ENCODE measurements at places on chromosomes 2 and 18.

DNA sequence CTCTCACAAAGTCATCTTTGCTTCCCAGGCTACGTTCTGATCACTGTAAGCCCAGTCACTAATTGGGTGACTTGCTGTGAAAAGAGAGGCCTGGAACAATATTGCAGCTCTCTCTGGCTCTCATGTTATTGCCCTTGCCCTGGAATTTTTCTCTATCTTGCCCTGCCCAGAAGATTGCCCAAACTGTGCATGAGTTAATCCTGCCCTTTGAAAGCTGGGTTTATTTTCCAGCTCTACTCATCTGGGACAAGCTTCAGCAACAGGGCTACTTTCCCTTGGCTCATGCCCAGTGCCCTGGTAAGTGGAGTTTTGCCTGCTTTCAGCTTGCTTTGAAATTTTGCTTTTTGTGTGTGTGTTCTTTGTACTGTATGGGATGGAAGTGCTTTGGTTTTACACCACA is 6.9 kb upstream of the EHBP1 start:
- no peak for DNase-seq

DNA sequence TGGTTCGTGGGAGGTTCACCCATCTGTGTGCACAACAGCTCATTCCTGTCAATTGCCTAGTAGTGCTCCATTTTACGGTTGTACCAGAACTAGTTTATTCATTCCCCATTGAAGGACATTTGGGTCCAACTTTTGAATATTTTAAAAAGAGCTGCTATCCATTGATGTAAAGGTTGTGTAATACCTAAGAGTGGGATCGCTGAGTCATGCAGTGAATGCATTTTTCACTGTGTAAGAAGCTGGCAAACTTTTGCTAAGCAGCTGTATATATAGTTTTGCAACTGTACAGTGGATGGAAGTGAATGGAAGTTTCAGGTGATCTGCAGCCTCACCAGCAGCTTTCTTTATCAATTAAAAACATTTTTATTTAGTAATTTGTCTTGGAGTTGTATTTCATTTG is 104.5 kb downstream of the DCDC2C start:
- DNase-seq: no peak

DNA sequence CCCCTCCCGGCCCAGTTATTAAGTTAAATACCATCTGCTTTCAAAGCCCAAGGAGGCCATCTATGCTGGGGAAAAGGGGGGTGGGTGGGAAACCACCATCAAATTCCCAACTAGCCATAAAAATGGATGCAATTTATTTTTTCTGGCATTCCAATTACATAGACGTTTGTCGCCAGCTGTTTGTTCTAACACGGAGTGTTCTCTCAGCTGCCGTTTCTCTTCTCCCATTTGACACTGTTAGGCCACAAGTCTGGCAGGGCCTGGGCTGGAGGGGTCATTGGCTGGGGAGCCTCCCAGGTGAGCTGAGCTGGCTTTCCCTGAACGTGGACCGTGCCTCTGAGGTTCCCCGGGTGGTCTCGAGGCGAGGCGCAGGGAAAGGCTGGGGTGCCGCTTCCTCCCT is 16.6 kb downstream of the ATOH8 start:
- DNase-seq: no peak

GRCh38 chr2:175135177-175135576 is 32.8 kb downstream of the ATF2 start:
- no peak for DNase-seq

GRCh38 chr2:47190188-47190881 is 35.2 kb upstream of the STPG4 start:
- DNase-seq: peak; percentile 78

DNA sequence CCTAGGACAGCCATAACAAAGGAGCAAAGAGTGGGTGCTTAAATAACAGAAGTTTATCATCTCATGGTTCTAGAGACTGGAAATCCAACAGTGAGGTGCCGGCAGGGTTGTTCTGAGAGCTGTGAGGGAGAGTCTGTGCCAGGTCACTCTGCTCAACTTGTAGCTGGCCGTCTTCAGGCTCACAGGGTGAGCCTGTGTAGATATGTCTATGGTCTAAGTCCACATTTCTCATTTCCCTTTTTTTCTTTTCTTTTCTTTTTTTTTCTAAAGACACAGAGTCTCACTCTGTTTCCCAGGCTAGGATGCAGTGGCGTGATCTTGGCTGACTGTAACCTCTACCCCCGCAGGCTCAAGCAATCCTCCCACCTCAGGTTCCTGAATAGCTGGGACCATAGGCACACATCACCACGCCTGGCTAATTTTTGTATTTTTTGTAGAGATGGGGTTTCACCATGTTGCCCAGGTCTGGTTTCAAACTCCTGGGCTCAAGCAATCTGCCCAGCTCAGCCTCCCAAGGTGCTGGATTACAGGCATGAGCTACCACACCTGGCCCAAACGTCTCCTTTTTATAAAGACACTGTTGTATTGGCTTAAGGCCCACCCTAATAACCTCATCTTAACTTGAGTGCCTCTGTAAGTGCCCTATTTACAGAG is 142.2 kb downstream of the SP3 start:
- DNase-seq: no peak

GRCh38 chr2:138779406-138779780 is 797 bp downstream of the NXPH2 start:
- DNase-seq: no peak

GRCh38 chr2:198314559-198315153 is 510.3 kb downstream of the PLCL1 start:
- DNase-seq: peak; percentile 88

- DNase-seq: peak; percentile 57
Measured at GRCh38 chr2:69077252-69077950, 64.4 kb downstream of the ANTXR1 start.

DNA sequence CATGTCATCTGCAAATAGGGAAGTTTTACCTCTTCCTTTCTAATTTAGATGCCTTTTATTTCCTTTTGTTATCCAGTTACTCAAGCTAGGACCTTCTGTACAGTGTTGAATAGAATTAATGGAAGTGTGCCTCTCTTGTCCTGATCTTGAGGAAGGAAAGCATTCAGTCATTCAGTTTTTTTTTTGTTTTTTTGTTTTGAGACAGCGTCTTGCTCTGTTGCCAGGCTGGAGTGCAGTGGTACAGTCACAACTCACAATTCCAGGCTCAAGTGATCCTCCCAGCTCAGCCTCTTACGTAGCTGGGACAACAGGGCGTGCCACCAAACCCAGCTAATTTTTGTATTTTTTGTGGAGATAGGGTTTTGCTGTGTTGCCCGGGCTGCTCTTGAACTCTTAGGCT is 203.9 kb upstream of the ALPP start:
- DNase-seq: no peak

DNA sequence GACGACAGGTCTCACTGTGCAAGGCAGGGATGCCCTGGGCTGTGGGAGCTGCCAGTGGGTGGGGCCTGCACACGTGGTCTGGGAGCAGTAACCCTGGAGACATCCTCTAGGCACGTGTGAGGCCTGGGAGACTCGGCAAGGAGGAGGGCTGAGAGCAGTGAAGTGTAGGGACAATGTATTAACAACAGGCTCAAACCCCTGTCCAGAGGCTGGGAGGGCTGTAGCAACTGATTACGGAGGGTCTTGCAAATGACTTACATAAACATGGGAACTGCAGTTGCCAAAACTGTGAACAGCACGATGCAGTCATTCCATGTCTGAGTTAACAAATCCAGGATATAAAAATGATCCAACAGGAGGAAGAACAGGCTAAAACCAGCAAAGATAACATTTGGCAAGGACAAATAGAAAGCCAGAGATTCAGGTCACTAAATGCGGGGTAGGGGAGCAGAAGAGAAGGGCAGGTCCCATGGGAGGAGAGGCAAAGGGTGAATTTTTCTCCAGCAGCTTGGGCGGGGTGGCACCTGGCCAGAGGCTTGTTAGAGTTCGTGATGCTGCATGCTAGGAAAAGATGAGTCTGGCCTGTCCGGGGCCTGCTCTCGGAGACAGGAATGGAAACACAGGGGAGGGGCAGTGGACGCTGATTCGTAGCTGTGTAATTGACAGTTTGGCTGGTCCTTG is 44.9 kb downstream of the CYP27C1 start:
- DNase-seq: no peak

DNA sequence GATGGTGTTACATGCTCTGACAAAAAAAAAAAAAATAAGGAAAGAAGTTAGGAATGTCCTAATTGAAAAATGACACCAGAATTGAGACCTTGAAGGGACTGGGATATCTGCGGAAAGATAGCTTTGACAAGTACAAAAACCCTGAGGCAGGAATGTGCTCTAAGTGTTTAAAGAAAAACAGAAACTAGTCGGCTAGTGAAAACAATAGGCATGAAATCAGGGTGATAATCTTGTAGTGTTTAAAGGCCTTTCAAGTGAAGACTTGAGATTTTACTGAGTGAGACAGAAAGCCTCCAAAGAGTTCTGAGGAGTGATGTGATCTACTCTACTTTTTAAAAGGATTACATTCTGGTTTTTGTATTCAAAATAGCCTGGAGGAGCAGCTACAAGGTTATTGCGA is 107.4 kb downstream of the COBLL1 start:
- no peak for DNase-seq

- no peak for DNase-seq
Measured at GRCh38 chr2:30675758-30676157, 131.5 kb downstream of the CAPN13 start.

DNA sequence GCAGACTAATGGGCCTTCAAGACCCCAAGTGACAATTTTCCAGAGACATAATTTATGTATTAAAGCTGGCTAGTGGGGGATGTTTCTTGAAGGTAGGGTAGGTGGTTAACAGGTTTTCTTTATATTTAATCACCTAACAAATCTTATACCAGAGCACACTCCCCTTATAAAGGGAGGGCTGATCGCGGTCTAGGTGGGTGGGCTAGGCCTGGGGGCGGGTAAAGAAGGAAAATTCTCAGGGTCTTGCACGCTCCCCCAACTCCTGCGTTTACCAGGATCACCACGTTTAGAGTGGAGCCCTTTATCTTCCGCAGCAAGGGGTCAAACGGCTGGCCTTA is 19.9 kb upstream of the CXXC1 start:
- no peak for DNase-seq

GRCh38 chr18:38421021-38421420 is 855.4 kb upstream of the CELF4 start:
- DNase-seq: no peak

DNA sequence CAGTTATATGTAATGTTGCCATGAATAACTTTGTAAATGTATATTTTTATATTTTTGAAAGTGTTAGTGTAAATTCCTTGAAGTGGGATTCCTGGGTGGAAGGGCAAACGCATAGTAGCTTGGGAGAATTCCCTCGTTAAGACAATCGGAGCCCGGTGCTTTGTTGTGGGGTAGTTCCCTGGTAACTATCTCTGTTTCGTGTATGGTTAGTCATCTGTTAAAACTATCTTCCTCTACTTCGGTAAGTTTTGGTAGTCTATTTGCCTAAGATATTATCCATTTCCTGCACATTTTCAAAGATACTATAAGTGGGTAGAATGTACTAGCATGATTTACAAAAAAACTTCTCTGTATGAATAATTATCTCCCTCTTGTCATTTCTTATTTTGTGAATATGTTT is 113.8 kb upstream of the NRXN1 start:
- no peak for DNase-seq

DNA sequence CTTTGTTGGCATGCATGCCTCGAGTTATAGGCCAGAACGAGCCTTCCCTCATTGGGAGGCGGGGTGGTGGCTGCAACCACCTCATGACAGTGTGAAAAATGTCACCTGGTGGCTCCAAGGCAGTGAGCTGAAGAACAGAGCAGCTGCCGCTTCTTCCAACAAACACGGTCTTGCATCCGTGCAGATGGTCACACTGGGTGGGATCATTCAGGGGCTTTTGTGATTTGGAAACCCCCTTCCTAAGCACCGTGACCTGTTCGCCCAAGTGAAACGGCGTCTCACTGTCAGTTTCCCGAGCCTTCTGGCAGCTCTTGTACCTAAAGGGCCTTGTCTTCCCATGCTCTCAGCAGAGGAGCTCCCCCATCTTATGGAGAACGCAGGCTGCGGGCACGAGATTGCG is 159.7 kb downstream of the NAPG start:
- no peak for DNase-seq

GRCh38 chr18:7020995-7021777 is 96.4 kb downstream of the LAMA1 start:
- DNase-seq: no peak

- DNase-seq: no peak
Measured at GRCh38 chr2:16313235-16313975, 352.2 kb downstream of the CYRIA start.

DNA sequence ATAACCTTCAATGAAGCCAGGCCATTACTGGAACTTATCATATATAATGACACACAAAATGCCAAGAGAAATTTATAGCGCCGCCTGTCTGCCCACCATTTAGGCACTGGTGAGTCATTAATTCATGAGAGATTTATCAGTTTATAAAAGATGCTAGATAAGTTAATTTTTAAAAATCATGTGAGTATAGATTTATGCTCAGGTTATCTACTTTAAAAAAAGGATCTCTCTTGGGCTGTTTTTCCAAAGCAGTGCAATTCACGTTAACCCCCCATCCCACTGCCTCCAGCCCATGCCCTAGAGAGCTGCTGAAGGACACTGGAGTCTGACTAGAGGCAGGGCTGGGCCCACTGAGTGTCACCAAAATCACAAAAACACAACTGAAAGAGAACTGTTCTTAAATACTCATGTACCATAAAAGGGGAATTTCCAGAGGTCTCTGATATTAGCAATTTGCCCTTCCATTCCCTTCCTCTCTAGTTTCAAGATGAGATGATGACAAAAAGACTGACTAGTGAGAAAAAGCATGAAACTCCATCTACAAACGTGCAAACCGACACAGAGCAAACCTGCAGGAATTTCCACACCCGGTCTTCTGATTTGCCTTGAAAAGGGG is 160.8 kb downstream of the BCL2 start:
- no peak for DNase-seq

DNA sequence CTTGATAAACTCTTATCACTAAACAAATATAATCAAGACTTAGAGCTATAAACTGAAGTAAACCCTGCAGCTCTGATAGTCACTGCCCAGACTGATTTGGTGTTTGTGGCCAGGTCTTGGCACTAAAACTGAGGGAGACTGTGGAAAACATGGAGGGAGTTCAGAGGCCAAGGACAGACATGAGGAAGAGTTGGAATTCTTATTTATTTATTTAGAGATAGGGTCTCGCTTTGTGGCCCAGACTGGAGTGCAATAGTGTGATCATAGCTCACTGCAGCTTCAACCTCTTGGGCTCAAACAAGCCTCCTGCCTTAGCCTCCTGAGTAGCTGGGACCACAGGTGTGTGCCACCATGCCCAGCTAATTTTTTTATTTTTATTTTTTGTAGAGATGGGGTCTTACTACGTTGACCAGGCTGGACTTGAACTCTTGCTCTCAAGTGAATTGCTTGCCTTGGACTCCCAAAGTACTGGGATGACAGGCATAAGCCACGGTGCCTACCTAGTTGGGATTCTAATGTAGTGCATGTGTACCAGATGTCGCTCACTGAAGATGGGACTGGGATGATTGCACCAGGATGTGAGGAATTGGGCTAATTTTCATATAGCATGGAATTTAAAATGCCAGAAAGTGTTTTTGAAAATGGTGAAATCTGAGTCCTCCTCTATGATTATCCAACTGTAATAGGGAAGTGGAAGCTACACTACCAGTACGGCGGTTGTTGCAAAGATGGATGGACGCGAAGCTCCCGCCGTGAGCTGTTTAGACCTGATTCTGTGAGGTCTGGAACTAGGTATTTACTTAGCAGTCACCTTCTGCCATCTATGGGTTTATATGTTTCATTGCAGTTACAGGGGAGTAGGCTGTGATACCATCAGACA is 52.7 kb upstream of the CTLA4 start:
- peak; percentile 96 for DNase-seq
